ENCODE measurements at places on chromosomes 1 and 21.

- peak; percentile 66 for DNase-seq
These were observed 9.2 kb downstream of the IKBKE start for GRCh38 chr1:206479183-206480125.

- DNase-seq, result peak; percentile 63
These were observed 7.2 kb upstream of the GNG12 start for GRCh38 chr1:67840449-67840848.

DNA sequence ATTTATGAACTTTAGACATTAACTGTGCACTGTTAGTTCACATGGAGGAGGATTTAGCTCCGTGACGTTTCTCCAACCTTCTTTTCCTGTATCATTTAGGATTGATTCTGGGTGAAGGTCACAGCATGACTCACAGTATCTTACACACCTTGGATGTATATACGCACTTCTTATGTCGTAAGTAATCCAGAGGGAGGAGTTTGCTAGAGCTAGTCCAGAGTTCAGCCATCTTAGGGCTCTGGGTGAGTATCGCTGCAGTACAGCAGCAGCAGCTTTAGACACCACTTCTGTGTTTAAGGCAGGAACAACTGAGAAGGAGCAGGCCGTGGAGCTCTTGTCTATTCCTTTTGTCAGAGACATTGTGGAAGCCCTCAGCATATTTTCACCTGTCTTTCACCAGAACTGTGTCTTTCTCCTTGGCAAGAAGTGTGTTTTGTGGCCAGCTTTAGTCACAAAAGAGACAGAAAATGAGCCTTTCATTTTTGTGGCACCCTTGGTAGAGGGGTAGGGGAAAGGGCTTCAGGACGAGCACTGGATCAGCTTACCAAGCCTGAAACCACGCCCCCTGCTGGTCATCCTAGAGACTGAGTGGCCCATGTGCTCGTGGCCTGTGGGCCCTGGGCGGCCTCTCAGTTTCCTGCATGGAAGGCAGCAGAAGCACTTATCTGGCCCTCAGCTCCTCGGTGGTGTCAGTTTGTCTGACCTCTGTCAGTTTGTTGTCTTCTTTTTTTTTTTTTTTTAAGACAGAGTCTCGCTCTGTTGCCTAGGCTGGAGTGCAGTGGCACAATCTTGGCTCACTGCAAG is 64.0 kb downstream of the ADARB1 start:
- peak; percentile 50 for DNase-seq

DNA sequence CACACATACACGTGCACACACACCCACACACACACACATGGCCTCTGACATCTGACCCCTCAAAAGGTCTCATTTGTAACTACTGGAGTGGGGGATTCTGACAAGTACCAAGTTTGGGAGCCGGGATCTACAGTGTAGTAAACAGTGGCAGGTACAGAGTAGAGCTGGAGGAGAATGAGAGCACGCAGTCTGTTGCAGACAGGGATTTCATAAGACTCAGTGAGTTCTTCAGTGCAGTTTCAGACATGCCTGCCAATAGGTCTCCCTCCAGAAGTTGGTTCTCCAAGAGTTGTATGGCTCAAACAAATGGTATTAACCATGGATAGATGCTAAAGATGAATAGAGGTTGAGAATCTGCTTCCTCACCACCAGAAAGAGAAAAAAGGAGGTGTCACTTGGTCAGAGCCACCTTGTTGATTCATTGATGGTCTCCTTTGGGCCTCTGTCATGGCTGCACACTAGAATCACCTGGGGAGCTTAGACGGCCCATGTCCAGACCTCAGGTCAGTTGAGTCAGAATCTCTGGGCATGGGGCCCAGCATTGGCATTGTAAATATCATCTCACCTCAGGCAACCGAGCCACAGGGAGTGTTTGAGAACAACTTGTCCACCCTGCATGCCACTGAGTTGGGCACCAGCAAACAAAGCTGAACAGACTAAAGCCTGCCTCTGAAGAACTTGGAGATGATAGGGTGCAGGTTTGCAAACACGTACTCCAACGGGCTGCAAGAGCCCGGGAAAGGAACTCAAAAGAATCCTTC is 122.1 kb downstream of the EDEM3 start:
- no peak for DNase-seq

GRCh38 chr21:19148056-19148455 is 744.5 kb upstream of the TMPRSS15 start:
- no peak for DNase-seq

GRCh38 chr1:165928075-165928731 is 100.8 kb downstream of the UCK2 start:
- DNase-seq, result peak; percentile 78

DNA sequence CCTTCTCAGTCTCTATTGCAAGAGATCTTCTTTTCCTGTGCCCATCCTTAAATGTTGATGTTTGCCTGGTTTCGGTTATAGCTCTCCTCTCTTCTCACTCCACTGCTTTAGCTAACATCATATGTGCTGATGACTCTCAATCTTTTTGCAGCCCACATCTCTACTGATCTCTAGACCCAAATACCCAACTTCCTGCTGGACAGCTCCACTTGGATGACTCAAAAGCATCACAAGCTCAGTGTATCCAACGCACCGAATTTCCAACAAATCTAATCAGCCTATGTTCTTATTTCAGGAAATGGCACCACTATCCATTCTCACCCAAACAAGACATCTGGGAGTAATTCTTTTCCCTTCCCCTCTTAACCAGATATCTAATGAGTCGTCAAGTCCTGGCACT is 79.1 kb upstream of the ARTN start:
- no peak for DNase-seq

GRCh38 chr1:241899210-241899609 is 51.2 kb downstream of the EXO1 start:
- DNase-seq, result no peak

DNA sequence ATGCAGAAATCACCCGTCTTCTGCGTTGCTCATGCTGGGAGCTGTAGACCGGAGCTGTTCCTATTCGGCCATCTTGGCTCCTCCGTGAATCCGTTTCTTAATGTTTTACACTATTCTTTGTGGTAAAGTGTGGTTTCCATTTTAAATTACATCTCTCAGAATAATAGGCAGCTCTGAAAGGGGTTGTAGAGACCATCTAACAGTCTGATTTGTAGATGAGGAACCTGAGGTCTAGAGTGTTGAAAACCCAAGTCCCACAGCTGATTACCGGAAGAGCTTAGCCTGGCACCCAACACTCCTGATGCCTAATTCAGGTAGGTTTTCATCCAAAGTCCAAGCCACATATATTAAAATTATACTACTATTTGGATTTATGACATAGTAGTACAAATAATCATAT is 144.0 kb downstream of the LEPR start:
- no peak for DNase-seq

- no peak for DNase-seq
These were observed 4.5 kb downstream of the TRAF5 start for GRCh38 chr1:211331011-211331709.

- peak; percentile 66 for DNase-seq
These were observed 70.3 kb downstream of the SERINC2 start for GRCh38 chr1:31483012-31483946.

GRCh38 chr1:153631047-153632022 is 2.5 kb upstream of the CHTOP start:
- no peak for DNase-seq

- DNase-seq, result no peak
These were observed 192.6 kb downstream of the NFIA start for GRCh38 chr1:61274939-61275338.

- no peak for DNase-seq
These were observed 7.5 kb upstream of the CDC14A start for GRCh38 chr1:100344774-100345173.

DNA sequence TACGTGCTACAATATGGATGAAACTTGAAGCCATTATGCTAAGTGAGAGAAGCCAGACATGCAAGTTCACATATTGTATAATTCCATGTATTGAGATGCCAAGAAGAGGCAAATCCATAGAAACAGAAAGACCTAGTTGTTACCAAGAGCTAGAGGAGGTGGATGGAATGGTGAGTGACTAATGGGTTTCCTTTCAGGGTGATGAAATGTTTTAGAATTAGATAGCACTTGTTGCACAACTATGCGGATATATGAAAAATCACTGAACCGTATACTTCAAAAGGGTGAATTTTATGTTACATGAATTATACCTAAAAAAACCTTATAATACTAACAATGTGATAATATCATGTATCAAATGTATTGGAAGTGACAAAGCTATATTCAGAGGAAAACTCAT is 18.1 kb downstream of the EPHA10 start:
- DNase-seq, result no peak

DNA sequence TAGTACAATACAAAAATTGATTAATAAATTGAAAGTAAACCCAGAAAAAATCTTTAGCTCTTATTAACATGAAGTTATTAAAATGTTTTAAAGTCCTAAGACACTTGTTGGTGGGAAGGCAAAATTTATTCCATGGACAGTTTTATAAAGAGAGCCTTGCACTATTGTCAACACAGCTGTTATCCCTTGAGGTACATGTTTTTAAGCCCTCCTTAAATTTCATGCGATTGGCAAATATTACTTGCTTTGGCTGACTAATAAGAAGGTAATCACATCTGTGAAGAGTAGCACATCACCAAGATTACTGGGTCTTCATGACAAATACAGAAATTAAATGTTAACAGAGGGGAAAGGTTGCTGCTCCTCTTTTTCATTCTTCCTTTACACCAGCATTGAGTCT is 611.1 kb downstream of the BRINP3 start:
- no peak for DNase-seq

- no peak for DNase-seq
These were observed 3.5 kb downstream of the DHCR24 start for GRCh38 chr1:54883349-54884102.

DNA sequence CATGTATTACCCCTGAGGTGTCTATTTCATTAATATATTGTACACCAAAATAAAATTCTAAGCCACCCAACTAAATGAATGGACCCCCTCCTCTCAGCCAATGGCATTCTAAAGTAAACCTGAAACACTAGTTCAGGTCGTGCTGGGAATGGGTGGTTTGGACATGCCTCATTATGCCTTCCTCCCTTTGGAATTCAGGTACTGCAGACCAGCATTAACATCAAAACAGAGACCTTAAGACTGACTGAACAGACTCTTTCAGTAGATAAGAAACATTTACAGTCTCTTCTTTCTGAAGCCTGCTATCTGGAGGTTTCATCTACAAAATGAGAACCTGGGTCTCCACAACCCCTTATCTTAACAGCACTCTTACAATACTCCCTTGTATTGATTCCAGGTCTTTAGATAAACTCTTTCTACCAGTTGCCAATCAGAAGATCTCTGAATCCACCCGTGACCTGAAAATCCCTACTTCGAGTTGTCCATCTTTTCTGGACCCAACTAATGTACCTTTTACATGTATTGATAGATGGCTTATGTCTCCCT is 93.6 kb downstream of the PKN2 start:
- no peak for DNase-seq

- DNase-seq, result no peak
These were observed 42.4 kb downstream of the KANK4 start for GRCh38 chr1:62276791-62277190.

GRCh38 chr1:191675856-191676783 is 482.1 kb upstream of the RGS18 start:
- no peak for DNase-seq

- no peak for DNase-seq
These were observed 111.4 kb downstream of the CACHD1 start for GRCh38 chr1:64581135-64581842.

DNA sequence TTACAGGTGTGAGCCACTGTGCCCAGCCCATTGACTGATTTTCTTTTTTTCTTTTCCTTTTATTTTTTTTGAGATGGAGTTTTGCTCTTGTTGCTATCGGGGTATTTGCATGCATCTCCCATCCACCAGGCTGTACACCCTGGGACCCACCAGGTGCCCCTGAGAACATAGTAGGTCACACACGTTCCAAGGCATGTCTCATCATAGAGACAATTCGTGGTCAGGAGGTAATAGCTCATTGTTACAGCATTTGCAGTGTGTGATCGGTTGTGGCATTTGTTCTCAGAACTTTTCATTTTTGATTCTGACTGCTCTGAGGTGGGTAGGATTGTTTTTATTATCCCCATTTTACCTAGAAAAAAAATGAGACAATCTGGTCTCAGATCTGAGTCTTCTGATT is 29.6 kb downstream of the BCL9 start:
- DNase-seq, result no peak

- peak; percentile 34 for DNase-seq
These were observed 424 bp upstream of the NECAP2 start for GRCh38 chr1:16440131-16440469.

DNA sequence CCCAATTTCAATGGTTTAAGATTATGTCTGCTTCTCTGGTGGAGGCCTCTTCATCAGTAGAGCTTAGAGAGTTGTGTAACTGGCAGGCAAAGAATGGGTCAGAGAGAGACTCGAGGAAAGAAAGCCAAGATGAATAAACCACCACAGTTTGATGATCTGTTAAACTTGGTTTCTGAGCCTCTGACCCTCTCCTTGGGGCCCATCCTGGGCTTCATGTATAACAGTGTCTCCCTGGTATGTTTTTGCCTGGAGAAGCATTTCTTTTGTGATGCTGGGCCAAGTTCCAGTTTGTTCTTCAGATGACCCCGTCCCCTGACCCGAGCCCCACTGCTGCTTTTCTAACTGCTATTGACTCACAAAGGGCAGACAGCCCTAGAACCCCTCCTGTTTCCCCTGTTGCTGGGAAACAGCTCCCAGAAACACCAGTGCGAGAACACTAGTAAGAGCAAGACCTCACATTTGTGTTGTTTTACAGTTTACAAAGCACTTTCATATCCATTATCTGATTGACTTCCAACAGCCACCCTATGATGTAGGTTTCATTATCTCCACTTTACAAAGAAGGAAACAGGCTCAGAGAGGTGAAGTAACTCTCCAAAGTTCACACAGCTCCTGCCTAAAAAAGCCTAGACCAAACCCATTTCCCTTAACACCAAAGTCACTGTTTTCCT is 9.0 kb downstream of the CD2 start:
- DNase-seq, result no peak

DNA sequence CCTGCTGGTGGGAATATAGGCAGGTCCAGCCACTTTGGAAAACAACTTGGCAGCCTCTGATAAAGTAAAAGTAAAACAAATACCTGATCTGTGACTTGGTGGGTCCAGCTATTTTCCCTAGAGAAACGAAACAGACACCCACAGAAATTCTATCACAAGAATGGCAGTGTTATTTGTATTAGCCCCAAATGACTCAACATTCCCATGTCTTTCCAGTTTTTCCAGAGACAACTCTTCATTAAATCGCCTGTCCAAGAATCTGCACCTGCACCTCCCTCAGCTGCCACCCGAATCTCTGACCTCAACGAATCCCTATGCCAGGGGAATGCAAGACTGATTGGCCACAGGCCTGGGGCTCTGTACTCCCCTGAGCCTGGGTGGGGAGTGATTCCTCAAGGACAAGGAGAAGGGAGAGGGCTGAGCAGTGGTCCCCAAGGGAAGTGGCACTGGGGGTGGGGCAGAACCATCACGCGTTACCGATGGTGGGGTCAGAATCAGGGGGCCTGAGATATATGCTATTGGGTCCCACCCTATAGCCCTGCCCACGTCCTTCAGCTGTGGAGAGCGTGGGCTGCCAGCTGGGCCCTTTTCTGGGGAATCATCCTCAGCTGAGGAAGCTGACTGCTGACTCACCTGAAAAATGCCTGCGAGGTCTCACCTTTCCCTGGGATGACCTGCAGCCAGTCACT is 553.0 kb downstream of the PTPRU start:
- no peak for DNase-seq
